Stimulated activated naive B cell treated with anti-CD40 and anti-IgM and Interleukin-4, amounts not matched to agents 10 μg/mL and 1 μg/mL and 100 μg/mL, for 72 hours (primary cell): ENCODE measurements at places on chromosomes 1 and 21.

DNA sequence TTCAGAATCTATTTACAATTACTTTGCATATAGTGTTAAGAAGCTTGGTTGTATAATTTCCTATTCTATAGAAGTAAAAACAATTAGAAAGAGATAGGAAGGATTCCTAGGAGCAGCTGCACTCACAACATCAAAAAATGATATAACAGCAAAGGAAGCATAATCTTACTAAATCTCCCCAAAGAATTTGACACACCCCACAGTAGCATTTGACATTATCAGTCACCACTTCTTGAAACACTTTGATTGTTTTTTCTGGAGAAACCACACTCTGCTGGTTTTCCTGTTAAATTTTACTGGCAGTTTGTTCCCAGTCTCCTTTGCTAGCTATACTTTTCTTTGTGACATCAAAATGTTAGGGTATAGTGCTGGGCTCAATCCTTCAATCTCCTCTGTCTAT, 100.8 kb upstream of the KIAA1614 start:
- no peak for DNase-seq

- peak; percentile 19 for DNase-seq
Observed at GRCh38 chr1:223683586-223684487, 18.3 kb upstream of the CAPN8 start.

GRCh38 chr21:37970548-37970947, 54.3 kb upstream of the KCNJ6 start:
- DNase-seq: no peak

DNA sequence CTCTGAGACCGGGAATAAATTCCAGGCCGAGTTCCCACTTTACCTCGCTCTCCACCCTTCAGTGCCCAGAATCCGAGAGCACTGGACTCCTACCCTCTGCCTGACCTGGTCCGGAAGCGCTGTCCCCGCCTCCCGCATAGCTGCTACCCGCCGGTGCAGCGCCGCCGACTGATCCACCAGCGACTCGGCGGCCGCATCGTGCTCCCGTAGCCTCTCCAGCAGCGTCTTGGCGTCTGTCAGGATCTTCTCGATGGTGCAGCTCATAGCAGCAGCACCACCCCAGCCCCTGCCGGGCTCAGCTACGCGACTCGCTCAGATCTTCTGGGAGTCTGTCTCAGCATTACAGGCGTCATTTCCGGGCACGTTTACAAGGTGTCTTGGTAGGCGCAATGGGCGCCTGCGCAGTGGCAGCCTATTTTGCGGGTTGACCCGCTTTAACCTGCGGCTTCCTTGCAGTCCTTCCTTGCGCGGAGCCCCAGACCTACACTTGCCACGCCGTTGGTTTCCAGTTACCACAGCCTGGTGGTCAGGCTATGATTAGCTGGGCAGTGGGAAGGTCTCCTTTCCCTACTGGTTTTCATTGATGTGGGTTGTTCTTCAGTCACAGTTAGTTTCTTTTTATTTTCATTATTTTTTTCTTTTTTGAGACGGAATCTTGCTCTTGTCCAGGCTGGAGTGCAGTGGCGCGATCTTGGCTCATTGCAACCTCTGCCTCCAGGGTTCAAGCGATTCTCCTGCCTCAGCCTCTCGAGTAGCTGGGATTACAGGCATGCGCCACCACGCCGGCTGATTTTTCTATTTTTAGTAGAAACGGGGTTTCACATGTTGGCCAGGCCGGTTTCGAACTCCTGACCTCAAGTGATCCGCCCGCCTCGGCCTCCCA, at the start of gene SIKE1:
SIKE1 (minus strand) TSS at position 342 of the 883 bp plus-strand sequence; CDS start at position 264, 78 bp downstream.
- DNase-seq: peak; percentile 93

DNA sequence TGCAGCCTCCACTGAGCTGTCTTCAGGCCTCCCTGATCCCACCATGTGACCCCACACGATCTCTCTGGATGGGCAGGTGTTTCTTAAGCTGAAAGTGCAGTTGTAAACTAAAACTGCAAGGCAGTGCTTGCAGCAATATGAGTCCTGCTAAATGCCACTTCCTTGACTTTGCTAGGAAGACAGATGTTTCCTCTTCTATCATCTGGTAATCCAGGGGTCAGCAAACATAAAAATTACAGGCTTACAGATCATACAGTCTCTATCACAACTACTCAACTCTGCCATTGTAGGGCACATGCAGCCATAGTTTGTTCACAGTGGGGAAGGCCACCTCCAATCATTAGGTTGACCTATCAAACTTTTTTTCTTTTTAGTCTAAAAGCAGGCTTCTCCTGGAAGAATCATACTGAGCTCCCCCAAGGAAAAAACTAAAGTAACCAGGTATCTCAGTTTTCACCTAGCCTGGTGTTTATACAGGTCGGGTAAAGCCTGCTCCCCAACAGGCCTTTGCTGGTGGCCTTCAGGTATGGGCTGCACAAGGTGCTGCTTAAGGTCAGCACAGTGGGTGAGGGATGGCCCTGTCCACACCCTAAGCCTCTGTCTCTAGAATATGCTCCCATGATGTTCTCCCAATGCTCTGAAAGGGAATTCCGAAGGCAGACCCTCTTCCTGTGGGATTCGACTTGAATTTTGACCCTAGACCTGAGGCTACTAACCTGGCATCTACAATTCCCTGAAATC, 10.8 kb downstream of the ABCA4 start:
- no peak for DNase-seq

DNA sequence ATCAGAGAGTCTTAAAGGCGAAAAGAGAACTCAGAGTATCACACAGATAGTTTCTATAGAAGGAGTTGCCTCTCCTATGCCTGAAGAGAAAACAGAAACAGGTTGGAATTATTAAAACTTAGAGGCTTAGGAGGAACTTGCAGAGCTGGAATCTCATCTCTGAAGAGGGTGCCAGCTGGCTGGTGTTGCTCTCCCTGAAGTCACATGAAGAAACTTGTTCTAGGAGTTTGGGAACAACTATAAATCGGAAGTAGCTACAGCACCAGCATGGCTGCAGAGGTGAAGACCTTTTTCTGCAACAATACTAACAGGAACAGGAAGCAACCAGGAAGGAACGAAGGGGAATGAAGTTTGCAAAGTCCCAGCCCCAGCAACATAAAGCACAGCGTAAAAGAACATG, 35.8 kb downstream of the FMO3 start:
- no peak for DNase-seq

GRCh38 chr21:42622284-42622683, 31.1 kb upstream of the PDE9A start:
- no peak for DNase-seq

DNA sequence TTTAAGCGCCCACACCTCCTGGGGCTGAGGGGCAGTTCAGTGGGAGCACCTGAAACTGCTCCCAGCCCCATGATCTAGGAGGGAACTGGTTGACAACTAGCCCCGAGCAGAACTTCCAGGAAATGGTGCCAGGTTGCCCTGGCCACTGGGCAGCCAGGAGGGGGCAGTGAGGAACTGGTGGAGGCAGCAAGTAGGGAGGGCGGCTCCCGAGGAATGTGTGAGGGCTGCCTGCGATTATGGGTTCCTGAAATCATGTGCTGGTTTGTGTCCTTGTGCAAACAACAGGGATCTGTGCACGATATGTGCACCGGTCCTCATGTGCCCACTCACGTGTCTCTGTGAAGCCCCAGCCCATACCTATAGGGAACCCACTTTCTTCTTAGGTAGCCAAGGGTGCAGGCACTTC, 9.9 kb downstream of the GPR3 start:
- no peak for DNase-seq

DNA sequence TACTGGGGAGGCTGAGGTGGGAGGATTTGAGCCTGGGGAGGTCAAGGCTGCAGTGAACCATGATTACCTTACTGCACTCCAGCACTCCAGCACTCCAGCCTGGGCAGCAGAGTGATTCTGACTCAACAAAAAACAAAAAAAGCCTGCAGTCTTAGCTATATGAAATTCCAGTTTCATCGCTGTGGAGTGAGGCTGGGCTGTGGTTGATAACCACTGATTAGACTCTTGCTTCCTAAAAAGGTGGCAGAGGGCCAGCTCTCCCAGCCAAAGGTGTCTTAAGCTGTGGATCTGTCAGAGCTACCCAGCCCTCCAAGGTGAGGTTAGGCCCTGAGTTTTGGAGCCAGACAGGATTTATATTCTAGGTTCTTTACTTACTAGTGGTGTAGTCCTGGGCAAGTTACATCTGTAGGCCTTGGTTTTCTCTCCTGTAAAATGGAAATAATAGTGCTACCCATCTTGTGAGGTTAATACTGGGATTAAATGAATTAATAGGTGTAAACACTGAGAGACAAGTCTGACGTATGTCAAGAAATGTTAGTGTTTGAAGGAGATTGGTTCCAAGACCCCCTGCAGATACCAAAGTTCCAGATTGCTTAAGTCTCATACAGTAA, 35.9 kb downstream of the TMCC2 start:
- DNase-seq: no peak

- no peak for DNase-seq
Observed at GRCh38 chr1:23869051-23869450, 961 bp upstream of the FUCA1 start.

- DNase-seq: no peak
Observed at GRCh38 chr1:31650161-31651088, 5.7 kb upstream of the PEF1 start.

DNA sequence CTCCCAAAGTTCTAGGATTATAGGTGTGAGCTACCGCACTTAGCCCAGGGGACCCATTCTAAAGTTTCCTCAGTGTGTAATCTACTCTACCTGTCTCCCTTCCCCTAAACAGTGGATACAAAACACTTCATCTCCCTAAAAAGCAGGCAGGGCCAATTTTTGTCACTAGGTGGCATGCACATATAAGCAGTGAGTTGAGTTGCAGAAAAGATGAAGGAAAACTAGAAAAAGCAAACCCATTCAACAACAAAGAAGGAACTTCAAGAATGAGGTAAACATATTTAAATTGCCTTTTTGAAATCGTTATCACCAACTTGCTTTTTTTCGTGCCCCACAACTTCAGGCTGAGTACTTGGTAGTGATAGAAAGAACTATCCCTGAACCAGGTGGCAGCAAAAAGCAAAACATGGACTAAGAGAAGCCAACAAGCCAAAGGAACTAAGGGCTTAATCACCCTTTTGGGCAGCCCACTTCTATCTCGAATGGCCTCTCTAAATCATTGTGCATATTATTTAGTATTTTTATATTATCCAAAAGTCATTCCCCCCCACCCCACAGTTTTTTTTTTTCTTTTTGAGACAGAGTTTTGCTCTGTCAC, 19.7 kb upstream of the ALDH9A1 start:
- peak; percentile 9 for DNase-seq

GRCh38 chr1:22587247-22587646, 24.0 kb downstream of the EPHA8 start:
- DNase-seq: no peak

- DNase-seq: peak; percentile 37
Observed at GRCh38 chr1:150548632-150549495, at the start of gene ADAMTSL4. Gene ADAMTSL4 (plus strand): TSS chr1:150549408. CDS start chr1:150552289, 2,881 bp downstream.

GRCh38 chr1:228112167-228112566, 3.1 kb upstream of the MRPL55 start:
- no peak for DNase-seq

DNA sequence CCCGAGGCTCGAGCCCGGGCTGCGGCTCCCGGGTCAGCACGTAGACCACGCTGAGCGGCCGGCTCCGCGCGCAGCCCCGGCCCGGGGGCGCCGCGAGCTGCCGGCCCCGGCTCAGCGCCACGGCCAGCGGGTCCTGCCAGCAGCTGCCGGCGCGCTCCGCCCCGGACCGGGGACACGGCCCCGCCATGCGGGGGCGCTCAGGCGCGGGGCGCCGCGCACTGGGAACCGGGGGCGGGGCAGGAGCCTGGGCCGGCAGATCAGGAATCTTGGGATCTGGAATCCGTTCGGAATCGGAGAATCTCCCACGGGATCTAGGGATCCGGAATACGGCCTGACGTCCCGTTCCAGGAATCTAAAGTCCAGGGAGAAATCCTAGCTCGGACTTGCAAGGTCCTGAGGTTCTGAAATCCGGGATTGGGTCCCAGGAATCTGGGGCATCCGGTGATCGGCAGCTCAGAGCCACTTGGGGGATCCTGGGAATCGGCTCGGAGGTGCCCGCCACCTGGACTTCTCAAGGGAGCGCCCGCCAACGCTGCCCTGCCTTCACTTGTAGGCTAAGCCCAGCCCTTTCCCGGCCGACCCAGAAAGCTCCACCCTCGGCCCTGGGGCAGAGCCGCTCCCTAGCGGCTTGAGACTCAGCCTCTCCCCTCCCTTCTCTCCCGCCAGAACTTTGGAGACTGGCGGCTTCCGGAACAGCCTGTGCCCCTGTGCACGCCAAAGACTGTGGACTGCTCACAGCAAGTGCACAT, at the start of gene MAP3K6:
MAP3K6 (minus strand) TSS at position 551 of the 749 bp plus-strand sequence; CDS start at position 187, 364 bp downstream.
- DNase-seq: no peak

DNA sequence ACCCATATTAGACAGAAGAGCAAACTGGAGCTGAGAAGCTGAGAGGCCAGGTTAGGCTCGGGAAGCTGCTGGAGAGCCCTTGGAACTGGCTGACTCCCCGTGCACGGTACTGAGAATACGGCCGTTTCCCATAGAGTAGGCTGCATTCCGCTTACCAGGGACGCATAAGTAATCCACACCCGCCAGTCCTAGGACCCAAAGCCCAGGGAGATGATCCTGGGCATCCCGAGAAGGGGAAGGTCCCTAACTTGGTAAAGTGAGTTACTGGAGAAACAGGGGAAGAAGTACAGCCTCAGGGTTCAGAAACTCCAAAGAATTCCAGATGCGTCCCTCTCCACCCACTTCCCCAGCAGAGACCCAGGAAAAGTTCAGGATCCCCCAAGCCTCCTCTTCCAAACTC, 1.3 kb downstream of the LRRC38 start:
- DNase-seq: no peak

DNA sequence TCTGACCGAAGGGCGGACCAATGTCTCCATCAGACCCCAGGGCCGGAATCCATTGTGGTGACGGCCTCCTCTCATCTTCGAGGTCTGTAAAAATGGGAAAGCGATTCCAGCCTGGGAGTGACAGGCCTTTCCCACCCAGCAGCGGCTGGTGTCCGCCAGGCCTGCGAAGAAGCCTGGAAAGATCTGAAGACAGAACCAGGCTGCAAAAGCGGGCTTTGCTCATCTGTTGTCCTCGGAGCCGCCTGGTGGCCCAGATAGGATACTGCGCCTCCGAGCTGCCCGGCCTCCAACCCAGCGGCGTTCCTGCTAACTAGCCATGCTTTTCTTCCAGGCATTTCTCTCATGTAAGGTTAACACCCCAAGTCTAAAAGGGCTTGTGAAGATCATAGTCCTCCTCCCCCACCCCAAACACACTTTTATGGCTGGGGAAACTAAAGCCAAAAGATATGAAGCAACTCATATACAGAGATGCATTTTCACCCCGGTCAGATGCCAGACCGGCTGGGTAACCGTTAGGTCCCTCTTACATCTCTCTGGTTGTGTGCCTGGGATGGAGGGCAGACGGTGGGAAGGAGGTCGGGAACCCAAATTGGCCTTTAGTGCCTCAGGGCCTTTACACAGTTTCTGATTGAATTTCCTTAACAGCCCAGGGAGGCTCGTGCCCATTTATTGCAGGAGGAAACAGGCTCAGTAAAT, 1.9 kb upstream of the DHRS3 start:
- peak; percentile 62 for DNase-seq

GRCh38 chr1:11492235-11492634, 13.3 kb downstream of the DISP3 start:
- DNase-seq: no peak

DNA sequence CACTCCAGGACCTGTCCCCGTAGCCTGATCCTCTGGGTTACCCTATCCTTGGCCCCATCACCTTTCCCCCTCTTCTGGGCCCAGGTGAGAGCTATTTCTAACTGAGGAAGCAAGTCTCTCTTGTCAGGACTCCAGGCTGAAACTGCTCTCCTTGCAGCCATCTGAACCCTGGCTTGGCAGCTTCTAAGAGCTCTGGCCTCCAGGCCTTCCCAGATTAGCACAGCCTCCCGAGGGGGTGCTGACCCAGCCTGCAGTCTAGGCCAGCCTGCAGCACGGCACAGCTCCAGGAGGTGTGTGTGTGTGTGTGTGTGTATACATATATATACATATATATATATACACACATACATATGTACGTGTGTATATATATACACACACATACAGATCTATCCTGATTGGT, 17.4 kb downstream of the CACNA1S start:
- DNase-seq: no peak

- DNase-seq: no peak
Observed at GRCh38 chr1:32954168-32954567, 10.4 kb downstream of the RNF19B start.
